ENCODE measurements at places on chromosomes 16 and 17.

DNA sequence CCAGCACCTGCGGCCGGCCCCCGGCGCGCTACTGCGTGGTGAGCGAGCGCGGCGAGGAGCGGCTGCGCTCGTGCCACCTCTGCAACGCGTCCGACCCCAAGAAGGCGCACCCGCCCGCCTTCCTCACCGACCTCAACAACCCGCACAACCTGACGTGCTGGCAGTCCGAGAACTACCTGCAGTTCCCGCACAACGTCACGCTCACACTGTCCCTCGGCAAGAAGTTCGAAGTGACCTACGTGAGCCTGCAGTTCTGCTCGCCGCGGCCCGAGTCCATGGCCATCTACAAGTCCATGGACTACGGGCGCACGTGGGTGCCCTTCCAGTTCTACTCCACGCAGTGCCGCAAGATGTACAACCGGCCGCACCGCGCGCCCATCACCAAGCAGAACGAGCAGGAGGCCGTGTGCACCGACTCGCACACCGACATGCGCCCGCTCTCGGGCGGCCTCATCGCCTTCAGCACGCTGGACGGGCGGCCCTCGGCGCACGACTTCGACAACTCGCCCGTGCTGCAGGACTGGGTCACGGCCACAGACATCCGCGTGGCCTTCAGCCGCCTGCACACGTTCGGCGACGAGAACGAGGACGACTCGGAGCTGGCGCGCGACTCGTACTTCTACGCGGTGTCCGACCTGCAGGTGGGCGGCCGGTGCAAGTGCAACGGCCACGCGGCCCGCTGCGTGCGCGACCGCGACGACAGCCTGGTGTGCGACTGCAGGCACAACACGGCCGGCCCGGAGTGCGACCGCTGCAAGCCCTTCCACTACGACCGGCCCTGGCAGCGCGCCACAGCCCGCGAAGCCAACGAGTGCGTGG lies 1.5 kb downstream of the NTN1 start:
- DNase-seq = no peak

DNA sequence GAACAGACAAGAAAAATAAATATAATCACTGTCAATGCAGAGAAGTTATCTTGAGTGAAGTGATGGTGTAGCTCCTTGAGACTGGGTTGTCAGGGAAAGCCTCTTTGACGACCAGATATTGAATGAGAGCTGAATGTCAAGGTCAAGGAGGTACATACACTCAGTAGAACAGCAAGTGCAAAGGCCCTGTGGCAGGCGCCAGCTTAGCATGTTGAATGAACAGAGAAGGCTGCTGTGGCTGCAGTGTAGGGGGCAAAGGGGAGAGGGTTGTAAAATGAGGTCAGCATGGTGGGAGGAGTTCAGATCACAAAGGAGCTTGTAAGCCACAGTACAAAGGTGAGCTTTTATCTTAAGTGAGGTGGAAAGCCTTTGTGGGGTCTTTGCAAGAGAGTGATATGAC lies 111.5 kb downstream of the ZFHX3 start:
- no peak for DNase-seq

GRCh38 chr16:85485379-85485778 lies 127.7 kb upstream of the GSE1 start:
- no peak for DNase-seq

GRCh38 chr16:79980650-79981521 lies 380.3 kb upstream of the MAF start:
- DNase-seq = no peak

DNA sequence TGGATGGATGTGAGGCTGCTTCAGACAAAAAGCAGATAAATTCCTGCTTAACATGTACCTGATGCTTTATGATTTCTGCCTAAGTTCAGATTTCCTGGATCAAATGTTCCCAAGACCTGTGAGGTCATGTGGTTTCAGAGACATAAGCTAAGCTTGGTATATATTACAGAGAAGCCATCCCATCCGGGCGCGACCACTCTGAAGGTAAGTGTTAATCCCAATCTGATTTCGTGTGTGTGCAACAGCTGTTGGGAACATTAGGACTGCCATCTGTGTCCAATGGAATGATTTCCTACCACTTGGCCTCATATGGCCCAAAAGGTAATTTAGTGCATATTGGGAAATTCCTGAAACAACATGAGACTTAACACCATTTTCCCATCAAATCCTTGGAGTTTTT lies 199.1 kb downstream of the HS3ST3B1 start:
- DNase-seq = no peak

DNA sequence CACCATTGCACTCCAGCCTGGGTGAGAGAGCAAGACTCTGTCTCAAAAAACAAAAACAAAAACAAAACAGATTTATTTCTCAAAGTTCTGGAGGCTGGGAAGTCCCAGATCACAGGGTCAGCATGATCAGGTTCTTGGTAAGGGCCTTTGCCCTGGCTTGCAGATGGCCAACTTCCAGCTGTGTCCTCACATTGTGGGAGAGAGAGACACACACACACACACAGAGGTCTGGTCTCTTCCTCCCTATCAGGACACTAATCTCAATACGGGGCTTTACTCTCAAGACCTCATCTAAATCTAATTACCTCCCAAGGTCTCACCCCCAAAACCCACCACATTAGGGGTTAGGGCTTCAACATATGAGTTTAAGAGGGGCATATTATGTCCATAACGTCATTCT lies 26.4 kb upstream of the TAOK1 start:
- no peak for DNase-seq

DNA sequence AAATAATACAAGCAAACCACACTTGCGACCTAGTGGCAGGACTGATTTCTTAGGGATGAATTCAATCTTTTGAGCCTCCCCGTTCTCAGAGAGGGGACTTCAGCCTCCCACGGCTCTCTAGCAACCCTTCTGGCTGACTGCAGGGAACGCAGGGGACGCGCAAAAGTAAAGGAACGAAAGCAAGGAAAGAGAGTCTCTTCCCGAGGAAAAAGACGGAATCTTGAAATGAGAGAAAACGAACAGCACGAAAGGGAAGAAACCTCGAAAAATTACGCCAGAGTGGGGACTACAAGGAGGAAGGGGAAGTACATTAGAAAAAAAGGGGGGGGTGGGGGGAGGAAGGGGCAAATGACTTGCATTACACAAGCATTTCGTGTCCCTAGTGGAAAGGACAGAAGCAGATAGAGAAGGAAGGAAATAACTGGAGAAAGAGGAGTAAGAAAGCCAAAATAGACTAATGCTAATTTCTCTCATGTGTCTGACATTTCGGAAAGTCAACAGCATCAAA lies 1.2 kb downstream of the GRB2 start:
- no peak for DNase-seq

Measured in renal cortex interstitium (tissue), 15 donors.